ENCODE measurements at places on chromosomes 12 and 14.

GRCh38 chr12:70626180-70626579 lies 11.0 kb downstream of the PTPRB start:
- no peak for DNase-seq

GRCh38 chr14:33110737-33111443 lies 172.2 kb downstream of the NPAS3 start:
- DNase-seq, result no peak

DNA sequence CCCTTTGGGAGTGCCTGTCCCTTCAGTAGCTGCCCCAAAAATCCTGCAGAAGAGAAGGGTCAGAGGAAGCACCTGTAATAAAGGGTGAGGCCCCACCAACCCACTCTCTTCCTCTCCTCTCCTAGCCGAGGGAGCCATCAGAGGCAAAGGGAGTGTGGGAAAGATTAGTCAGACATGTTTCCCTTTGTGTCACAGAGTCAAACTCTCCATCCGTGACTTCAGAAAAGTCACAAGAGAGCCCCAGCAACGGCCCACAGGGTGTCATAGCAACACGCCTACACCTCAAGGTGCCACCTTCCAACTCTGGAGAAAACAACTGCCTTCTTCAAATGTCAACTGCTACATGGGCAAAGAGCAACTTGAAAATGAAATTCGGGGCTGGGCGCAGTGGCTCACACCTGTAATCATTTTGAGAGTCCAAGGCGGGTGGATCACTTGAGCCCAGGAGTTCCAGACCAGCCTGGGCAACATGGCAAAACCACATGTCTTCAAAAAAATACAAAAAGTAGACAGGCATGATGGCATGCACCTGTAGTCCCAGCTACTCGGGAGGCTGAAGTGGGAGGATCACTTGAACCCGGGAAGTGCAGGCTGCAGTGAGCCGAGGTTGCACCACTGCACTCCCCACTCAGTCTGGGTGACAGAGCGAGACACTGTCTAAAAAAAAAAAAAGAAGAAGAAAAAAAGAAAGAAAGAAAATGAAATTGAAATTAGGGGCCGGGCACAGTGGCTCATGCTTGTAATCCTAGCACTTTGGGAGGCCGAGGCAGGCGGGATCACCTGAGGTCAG lies 17.7 kb upstream of the CD27 start:
- DNase-seq, result no peak

DNA sequence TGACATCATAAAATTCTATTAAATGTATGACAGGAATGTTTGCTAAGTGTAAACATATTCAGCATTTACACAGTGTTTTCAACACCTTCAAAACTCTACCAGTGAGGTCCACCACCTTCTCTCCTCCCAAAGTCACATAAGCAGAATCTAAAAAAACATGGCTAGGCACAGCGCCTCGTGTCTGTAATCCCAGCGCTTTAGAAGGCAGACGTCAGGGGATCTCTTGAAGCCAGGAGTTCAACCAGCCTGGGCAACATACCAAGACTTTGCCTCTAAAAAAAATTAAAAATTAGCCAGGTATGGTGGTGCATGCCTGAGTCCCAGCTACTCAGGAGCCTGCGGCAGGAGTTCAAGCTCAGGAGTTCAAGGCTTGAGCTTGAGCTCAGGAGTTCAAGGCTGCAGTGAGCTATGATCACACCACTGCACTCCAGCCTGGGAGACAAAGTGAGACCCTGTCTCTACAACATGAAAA lies 30.0 kb downstream of the NUMB start:
- DNase-seq, result no peak

GRCh38 chr14:37985826-37986470 lies 221.8 kb upstream of the SSTR1 start:
- no peak for DNase-seq

DNA sequence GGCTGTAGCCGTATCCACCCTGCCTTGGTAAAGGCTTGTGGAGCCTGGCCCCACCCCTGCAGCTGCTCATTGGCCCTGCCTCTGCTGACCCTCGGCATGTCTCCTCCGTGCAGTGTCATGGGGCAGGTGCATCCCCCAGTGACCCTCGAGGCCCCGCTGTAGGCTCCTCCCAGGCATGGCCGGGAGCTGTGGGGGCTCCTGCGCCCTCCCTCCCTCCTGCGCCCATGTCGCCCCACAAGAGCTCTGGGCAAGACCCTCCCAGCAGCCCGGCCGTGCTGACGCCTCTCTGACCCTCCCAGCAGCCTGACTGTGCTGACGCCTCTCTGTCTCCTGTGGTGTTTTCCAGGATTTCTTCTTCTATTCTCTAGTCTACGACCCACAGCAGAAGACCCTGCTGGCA lies 20.8 kb upstream of the CRIP2 start:
- no peak for DNase-seq

DNA sequence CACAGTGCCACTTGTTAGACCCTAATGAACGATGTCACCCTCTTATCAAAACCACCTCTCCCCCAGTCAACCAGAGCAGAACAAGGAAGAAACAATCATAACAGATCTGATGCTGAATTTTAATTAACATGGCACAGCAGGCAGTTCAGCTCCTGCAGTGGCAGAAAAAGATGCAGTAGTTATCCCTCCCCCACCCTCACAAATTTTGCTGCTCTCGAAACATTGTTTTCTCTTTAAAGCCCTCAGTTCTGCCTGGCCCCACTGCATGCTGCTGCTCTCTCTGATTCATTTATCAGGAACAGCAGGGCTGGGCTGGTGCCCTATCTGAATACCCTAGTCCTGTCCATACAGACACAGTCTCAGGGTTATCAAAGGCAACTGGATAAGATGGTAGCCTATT lies 12.2 kb downstream of the CCDC175 start:
- no peak for DNase-seq

GRCh38 chr14:60931218-60931617 lies 49.7 kb downstream of the TRMT5 start:
- no peak for DNase-seq
